ENCODE measurements at places on chromosomes 2 and 18.

- no peak for DNase-seq
Measured at GRCh38 chr2:1675633-1676032, 68.7 kb downstream of the PXDN start.

DNA sequence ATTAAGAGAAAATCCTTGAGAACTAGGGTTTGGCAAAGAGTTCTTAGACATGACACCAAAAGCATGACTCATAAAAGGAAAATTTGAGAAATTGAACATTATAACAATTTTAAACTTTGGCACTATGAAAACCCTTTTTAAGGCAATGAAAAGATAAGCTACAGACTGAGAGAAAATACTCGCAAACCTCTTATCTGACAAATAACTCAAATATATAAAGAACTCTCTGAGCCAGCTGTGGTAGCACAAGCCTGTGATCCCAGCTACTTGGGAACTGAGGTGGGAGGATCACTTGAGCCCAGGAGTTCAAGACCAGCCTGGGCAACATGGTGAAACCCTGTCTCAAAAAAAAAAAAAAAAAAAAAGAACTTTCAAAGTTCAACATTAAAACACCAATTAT is 70.5 kb downstream of the FAM168B start:
- no peak for DNase-seq

GRCh38 chr2:64632835-64633819 is 20.6 kb downstream of the SERTAD2 start:
- DNase-seq = no peak

DNA sequence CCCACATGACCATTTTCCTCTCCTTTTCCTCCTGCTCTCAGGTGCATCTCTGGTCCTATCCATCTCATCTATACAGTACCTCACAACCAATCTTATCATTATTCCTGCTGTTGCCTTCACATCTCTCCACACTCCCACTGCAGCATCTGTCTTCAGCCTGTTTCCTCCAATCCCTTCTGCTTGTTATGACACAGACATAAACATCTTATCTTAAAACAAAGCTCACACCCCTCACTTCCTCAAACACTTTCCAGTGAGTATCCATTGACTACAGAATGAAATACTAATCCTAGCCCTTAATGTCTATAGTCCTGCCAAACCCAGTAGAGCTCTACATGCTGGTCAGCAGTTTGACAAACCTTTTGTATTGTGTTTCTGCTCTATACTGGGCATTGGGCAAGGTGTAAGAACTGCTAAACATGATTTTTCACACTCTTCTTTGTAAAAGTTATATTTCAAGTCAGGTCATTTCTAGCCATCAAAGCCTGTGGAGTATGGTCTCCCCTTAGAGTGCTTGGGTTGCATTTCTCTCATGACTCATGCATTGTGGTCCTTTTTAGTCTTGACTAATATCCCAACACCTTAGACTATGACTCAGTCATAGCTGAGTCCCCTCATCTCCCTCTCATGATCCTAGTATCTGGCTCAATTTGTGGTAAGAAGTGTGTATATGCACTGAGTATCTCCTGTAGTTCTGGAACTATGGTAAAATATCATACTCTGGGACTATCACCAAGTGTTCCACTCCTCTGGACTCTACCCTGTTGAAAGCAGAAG is 187.0 kb downstream of the CYRIA start:
- DNase-seq = no peak

- no peak for DNase-seq
Measured at GRCh38 chr18:8423051-8423557, 186.1 kb upstream of the RAB12 start.

- DNase-seq = no peak
Measured at GRCh38 chr2:1642066-1642861, 102.1 kb downstream of the PXDN start.

DNA sequence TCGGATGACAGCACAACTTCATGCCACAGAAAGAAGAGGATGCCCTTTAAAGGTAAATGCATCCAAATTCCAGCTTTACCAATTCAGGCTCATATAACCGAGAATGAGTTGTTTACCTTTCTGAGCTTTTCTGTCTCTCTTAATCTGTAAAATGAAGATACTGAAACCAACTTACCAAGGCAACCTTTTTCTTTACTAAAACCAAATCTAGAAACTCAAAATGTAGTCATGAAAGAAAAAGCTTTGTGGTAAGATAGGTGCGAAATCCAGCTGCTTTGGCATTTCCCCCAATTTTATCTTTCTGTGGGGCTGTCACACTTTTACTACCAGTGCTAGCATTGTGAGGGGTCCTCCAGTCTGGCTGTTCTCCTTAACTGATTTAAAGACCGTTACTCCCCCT is 240.4 kb downstream of the IKZF2 start:
- DNase-seq = peak; percentile 9

GRCh38 chr2:219426068-219426443 is 7.9 kb downstream of the DES start:
- DNase-seq = no peak

- DNase-seq = no peak
Measured at GRCh38 chr18:68172842-68173549, 541.9 kb downstream of the TMX3 start.

DNA sequence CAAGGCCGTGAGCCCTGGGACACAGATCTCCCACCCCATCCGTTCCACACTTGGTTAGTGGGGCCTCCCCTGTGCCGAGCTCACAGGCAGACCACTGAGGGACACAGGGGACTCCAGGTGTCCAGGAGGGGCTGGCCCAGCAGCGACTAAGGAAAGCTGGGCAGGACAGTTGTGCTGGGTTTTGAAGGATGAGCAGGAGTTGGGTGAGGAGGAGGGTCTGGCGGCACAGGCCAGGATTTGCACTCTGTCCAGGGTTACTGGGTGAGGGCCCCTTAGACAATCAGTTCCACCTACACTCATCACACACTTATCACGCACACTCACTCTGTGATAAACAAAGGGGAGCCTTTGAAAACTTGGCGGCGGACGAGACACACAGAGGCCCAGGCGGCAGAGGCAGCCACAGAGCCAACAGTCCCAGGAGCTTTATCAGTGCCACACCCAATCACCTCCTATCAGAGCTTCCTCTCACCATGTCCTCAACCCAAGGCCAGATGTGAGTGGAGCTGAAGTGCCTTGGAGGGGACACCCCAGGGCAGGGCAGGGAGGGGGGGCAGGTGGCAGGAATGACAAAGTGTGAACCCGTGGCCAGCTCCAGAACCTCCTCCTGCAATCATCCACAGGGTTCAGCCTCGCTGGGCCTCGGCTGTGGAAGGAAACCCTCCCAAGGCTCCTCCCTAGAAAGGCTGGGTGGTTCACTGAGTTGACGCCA is 26.6 kb downstream of the BIN1 start:
- DNase-seq = peak; percentile 70

DNA sequence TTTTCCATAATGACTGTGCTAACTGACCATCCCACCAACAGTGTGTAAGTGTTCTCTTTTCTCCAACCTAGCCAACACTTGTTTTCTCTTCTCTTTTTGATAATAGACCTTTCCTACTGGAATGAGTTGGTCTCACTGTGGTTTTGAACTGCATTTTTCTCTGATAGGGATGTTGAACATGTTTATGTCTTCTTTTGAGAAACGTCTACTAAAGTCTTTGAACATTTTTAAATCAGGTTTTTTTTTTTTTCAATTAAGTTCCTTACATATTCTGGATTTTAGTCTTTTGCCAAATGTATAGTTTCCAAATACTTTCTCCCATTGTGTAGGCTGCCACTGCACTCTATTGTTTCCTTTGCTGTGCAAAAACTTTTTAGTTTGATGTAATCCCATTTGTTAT is 405.5 kb upstream of the FIGN start:
- DNase-seq = no peak

GRCh38 chr2:134679745-134680144 is 39.1 kb downstream of the TMEM163 start:
- DNase-seq = no peak

- DNase-seq = no peak
Measured at GRCh38 chr18:35110059-35110458, 68.8 kb downstream of the MAPRE2 start.

GRCh38 chr2:110878150-110878549 is 145.8 kb downstream of the ACOXL start:
- no peak for DNase-seq

DNA sequence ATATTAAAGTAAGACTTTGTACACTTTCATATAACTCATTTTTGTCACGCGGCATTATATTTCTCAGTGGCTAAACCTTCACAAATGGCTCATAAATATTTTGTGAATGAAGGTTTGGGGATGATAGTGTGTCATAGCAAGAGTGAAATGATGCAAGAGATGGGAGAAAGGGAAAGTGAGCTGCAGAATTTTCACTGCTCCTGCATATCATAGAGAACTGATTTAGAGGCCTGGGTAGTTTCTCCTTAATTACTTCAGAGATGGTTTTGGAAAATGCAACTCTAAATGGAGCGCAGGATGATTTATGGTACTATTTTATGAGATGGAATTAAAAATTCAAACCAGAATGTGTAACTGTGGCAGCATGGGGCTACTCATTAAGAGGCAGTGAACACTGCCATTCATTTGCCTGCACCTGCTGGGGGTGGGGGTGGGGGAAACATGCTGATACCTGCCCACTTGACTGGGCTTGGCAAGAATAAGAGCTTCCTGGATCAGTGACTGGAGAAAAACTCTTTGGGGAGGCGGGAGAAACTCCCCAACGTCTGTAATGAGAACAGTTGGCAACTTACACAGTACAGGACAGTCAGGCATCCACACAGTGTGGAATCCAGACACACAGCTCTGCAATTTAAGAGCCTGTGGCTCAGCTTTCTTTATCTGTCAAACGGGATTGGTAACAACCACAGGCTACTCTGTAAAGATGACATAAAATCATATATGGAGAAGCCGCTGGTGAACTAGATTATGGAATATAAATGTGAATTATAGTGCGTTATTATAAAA is 941.9 kb downstream of the SLC4A3 start:
- DNase-seq = no peak

- DNase-seq = no peak
Measured at GRCh38 chr2:216632346-216632951, 771 bp upstream of the IGFBP2 start.

DNA sequence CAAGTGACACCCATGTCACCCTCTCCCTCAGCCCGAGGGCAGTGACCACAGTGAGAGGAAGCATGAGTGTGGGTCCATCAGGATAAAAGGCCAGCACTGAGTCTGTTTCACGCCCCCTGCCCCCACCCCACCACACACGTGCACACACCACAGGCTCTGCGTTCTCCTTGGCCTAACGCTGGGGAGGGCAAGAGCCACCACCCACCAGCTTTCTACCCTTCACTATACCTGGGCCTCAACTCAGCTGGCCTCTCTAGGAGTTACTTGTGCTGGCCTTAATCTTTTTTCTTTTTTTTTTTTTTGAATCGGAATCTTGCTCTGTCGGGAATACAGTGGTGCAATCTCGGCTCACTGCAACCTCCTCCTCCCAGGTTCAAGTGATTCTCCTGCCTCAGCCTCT is 140.5 kb downstream of the ZFP36L2 start:
- no peak for DNase-seq

DNA sequence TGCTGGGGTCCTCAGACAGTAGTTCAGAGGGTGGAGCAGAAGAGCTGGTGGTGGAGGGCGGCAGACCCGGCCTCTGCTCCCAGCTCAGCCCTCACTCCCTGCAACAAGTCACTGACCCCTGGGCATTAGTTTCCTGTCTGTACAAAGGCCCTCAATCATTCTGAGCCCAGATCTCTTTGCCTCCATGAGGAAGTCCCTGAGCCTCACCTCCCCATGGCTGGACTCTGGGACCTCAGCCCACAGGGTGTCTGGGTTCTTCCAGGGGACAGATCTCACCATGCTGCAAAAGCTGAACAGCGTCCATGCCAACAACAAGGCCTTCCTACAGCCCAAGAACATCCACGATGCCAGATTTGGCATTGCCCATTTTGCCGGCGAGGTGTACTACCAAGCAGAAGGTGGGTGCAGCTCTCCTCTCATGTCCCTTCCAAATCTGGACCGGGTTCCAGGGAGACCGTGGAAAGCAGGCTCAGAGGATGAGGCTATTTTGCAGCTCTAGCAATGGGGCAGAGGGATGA is 49.1 kb downstream of the MYO7B start:
- no peak for DNase-seq

DNA sequence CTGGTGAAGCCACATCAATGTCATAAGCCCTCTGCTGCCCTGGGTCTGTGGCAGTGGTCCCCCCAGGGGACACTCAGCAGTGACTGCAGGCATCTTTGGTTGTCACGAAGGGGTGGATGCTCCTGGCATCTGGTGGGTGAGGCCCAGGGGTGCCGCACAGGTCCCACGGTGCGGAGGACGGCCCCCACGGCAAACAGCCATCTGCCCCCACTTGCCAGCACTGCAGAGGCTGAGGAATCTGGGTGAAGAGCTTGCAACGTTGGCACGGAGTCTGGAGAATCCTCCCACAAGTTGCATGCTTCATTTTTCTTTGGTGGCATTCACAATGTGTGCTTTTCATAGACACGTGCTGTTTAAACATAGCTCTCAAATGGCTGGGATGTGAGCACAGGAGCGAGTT is 105.1 kb upstream of the PXDN start:
- no peak for DNase-seq

- DNase-seq = no peak
Measured at GRCh38 chr18:48790226-48790863, 160.4 kb downstream of the SMAD7 start.

- no peak for DNase-seq
Measured at GRCh38 chr18:35464831-35465279, 32.9 kb downstream of the INO80C start.

- DNase-seq = no peak
Measured at GRCh38 chr2:133967326-133967725, 286.5 kb upstream of the MGAT5 start.

DNA sequence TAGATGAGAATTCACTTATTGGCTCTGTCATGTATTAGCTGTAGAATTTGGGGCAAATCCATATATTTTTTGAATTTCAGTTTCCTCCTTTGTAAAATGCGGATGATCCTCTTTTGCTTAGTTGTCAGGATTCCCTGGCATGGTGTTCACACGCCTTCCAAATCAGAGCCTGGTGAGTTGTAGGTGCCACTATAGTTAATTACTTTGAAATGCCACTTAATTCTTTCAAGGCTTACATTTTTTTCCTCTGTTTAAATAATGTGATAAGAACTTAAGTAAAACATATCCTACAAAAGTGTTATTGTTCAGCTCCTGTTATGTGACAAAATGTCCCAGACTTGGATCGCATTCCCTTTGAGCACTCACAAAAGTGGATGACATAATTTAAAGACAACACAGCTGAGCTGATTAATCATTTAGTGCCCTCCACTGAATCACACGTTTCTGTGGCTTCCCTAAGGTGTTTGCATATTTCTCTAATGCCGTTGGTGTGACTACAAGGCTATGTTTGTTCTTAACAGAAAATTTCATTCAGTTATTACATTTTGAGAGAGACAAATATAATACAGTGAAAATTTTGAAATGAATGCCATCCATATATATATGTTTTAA is 471.2 kb upstream of the CHST9 start:
- DNase-seq = no peak

Data from CD8-positive, alpha-beta T cell (primary cell).